Effector memory CD4-positive, alpha-beta T cell (primary cell): ENCODE measurements at places on chromosomes 6 and 20.

DNA sequence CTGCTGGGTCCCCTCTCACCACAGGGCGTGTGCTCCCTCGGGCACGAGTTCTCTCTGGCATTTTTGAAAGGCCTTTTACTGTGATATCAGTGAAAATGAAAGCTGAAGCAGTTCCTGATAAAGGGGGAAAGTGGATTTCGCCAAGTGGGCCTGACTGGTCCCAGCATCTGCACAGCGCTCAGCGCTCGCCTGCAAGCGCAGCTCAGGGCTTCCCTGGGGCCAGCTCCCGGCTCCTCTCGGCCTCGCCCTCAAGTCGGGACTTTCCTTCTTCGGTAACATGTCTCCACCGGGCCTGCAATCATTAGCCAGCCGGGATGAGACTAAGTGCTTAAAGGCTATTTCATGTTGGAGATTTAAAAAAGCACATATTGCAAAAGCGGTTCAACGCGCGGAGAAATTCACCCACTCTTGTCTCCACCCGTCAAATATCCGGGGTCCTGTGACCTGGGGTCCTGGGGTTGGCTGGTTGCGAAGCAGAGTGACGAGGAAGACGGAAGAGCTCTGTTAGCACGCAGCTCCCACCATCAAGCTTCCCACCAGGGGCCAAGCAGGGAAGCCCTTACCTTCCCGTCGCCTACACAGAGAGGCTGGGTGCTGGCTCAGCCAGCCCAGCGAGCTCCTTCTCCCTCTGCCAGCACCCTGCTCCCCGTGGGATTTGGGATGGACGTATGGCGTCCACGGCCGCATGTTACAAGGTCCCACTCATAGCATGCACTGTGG, 114.1 kb downstream of the SMOC2 start:
- no peak for DNase-seq

DNA sequence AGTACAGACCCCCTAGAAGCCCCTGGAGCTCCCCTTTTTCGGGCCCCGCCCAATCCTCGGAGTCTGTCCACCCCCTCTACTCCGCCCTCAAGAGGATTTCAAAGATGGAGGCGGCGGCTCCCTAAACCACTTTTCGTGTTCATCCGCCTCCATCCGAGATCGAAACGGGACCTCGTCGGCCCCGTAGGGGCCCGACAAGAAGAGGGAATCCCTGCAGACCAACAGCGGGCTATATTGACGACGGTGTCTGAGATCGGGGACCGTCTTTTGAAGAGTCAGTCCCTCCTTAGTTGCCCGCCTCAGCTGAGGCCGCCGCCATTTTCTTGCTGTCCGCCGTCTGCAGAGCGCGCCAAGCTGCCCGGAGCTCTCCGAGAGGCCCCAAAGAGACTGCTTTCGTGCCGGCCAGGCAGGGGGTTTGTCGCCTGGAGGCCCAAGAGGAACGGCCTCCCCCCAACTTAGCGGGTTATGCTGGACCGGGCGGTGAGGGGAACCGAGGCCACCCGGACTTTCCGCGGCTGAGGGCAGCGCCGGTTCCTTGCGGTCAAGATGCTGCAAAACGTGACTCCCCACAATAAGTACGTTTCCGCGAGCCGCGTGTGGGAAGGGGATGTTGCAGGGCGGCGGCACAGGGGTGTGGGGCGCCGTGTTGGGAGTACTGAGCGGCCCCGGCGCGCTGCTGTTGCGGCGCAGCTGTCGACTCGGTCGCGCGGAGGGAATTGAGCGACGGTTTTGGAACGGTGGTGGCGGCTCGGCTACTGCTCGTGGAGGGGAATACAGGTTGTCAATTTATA, 4.2 kb downstream of the BRD2 start:
- DNase-seq, result peak; percentile 55

DNA sequence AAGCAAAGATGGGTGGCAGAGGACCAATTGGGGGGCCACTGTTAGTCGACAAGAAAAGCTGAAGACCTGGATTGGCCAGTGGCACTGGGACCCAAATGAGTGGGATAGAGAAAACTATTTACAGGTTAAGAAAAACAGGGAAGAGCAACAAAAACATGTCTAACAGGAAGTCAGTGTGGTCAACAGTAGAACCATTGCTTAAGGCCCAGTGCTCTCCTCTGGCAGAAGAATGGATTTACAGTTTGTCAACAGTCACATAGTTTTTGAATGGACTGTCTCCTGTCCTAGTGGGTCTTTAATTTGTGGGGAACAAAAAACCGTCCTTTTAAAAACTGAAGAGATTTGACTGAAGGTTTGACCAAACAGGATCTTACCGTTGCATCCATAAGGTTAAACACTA, 12.1 kb upstream of the WTAP start:
- DNase-seq, result no peak

DNA sequence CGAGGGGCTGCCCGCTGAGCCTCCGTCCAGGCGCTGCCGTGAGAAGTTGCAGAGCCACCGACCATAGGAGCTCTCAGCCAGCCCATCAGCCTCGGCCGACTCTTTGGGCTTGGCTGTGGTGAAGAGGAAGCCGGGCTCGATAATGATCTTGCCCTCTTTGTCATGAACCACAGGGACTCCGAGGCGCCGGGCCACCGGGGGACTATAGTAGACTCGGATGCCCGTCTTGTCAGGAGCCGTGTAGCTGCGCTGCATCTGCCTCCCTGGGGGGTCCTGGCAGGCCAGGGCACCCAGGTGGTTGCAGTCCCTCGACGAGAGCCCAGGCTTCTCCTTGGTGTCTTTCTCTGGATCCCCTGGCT, 20.5 kb upstream of the DSN1 start:
- DNase-seq, result no peak

DNA sequence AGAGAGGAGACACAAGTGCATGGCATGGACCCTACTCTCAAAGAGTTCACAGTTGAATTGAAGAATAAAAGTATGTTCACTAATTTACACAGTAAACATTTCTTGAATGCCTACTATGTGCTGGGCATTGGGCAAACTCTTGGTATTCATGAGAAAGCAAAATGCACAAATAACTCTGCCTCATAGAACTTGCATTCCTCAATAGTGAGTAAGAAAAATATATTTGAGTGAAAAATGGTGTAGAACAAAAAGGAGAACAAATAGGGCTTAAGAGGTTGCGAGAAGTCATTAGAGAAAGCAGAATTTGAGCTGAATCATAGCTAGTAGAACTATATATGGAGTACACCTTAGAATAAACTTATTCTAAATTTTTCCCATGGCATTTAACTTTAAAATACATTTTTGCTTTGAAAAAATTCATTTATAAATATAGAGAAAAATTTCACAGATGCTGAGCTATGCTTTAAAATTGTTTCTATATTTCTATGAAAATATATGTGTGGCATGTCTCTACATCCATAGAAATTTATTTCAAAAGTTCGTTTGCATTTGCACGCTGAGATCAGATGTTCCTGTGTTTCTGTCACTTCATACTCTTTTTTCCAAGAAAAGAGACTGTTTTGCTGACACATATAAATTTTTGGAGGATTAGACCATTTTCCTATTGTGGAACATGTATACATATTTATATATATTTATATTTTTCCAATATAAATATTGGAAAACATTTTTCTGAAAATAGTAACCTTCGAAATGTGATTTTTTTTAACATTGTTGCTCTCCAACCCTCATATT, 236.1 kb downstream of the KCNQ5 start:
- DNase-seq, result no peak

DNA sequence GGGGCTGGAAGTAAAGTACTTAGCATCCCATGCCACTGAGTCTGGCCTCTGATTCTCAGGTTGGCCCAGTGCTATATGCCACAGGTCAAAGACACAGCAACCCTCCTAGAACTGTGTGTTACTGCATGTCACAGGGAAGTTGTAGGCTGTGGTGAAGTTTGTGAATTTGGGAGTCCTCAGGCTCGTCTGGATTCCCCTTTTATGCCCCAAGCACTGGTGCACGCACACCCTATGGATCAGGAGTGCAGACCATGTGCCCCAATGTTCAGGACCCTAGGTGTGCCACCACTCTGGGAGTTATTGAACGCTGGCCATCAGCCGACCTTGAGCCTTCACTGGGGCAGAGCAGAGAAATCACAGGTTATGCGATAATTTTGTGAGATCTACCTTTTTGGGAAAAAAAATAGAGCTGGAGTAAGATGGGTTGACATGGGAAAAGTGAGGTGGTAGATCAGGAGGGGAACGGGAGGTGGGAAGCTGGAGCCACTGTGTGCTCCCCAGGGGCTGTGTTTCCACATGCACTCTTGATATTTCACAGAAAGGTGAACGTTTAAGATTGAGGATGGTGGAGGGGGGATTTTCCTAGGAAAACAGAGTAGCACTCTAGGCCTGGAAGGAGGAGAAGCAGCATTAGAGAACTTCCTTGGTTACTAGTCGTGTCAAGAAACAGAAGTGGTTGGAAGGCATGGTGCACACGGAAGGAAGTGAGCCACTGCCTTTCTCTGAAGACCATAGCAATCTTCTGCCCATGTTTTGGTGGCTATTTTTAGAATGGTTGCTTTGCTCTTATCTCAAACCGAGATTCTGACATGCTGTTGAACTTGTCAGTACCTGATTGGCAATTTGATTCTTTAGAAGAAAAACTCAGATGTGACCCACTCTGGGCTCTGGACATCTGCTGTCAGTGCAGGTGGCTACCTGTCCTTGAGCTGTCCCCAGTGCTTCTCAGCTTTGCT, 44.1 kb downstream of the DUSP22 start:
- no peak for DNase-seq

DNA sequence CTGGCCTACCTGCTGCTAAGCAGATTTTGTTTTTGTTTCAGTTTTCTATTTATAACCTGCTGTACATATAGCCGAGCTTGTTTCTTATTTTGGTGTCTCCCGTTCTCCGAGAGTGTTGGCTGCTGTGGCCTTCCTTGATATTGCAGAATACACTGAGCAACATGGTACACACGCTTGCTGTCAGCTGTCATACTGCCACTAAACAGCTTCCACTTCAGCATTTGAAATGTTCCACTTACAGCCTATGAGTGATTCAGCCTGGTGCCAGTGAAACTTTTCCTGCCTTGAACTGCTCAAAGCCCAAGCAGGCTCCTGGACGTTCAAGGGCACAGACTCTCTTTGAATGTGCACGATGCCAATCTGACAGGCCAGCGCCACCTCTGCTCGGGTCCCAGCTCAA, 87.1 kb downstream of the PSMG4 start:
- no peak for DNase-seq

GRCh38 chr20:5372371-5372770, 55.6 kb upstream of the PROKR2 start:
- no peak for DNase-seq

DNA sequence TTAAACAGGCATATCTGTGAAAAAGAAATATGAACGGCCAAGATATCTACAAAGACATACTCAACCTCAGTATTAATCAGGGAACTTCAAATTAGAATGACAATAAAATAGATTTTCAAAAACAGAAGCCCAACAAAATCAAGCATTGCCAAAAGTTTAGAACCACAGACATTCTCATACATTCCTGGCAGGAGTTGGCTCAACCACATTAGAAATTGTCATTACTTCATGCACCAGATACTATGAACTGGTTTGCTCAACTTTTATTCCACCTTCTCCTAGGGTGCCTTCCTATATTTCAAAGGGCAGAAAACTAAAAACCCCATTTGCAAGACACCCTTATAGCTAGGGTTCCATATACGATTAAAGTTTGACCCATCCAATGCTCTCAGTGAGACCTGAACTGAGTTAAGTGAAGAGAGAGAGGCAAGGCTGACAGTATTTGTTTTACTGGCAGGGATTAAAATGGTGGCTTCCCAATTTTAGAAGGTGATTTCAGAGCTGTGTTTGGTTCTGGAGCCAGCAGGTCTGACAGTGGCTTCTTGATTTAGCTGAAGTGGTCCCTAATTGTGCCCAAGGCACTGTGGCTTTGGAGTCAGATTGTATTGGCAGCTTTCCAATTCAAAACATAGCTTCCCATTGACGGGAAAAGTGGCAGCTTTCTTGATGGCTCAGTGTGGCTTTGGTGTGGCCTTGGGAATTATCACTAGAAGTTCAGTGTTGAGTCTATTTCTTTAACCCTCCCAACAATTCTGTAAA, 77.1 kb upstream of the CDYL start:
- no peak for DNase-seq

- no peak for DNase-seq
These were observed 13.6 kb upstream of the GOPC start for GRCh38 chr6:117615750-117616390.

- no peak for DNase-seq
These were observed 31.1 kb upstream of the GPR6 start for GRCh38 chr6:109946979-109947378.

DNA sequence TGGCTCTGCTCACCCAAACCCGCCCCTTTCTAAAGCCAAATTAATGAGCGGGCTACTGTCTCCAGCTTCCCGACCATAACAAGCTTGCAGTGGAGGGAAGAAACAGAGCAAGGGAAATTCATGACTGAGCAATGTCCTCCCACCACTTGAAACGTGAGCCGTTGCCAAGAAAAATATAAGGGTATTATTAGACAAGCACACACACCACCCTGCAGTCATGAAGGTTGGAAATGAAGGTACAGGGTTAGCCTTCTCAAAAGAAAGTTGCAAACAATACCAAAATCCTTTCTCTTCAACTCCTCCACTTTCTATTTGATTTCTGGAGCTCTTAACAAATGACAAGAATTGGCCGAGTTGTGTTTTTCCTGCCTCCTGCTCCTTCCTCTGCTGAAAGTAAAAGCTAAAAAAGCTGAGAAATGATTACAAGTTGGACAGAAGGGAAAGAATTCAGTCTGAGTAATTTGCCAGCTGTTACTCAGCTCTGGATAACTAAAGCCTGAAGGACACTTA, 151.1 kb upstream of the B3GAT2 start:
- no peak for DNase-seq

DNA sequence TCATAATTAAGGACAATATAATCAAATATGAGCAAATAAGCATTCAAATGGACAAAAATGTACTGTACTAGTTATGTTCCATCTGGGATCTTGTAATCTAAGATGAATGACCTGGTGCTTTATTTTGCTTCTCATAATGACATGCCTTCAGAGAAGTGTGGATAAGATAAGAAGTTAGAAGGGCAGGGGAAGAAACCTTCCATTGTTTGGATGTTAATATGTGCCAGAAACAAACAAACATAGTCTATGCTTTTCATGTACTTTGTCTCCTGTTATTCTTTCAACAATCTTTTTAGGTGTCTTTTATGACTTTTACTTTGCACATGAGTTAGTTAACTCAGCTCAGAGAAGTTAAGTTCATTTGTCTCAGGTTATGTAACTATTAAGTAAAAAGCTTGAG, 511.5 kb upstream of the SOX4 start:
- no peak for DNase-seq

- no peak for DNase-seq
These were observed 38.3 kb upstream of the DUSP22 start for GRCh38 chr6:254016-254415.

GRCh38 chr20:21430020-21430419, 32.7 kb upstream of the NKX2-4 start:
- DNase-seq, result no peak

GRCh38 chr6:150004101-150004782, 21.1 kb downstream of the RAET1L start:
- peak; percentile 68 for DNase-seq

- no peak for DNase-seq
These were observed 57.8 kb upstream of the PNRC1 start for GRCh38 chr6:89022798-89023197.

- no peak for DNase-seq
These were observed 259.1 kb downstream of the HDGFL1 start for GRCh38 chr6:22828179-22829062.
